Aorta (tissue), 5 donors: ENCODE measurements at places on chromosomes 3 and 15. TPM values are rescaled to one million over a fixed set of nuclear protein-coding genes. Genes with fewer than 3 reads are reported as not detected.
A peak's percentile ranks its signal among the peaks of the same experiment; 100 is the strongest.

GOLGA6A gene
- total RNA-seq: not detected

ETV5 gene
- total RNA-seq: 25.5 TPM

CACNA1D gene
- total RNA-seq: 0.78 TPM

ERICH6 gene
- 0.18 TPM for total RNA-seq

GRCh38 chr3:135752851-135753250, 212.7 kb upstream of the PPP2R3A start:
- DNase-seq: no peak
- no peak overlapping the region for H3K27ac ChIP-seq
- H3K4me1 ChIP-seq: no peaks in the 10 kb centered on the region
- no peaks in the 10 kb centered on the region for H3K36me3 ChIP-seq
- no peaks in the 10 kb centered on the region for H3K27me3 ChIP-seq
- H3K4me3 ChIP-seq: no peak overlapping the region

DNA sequence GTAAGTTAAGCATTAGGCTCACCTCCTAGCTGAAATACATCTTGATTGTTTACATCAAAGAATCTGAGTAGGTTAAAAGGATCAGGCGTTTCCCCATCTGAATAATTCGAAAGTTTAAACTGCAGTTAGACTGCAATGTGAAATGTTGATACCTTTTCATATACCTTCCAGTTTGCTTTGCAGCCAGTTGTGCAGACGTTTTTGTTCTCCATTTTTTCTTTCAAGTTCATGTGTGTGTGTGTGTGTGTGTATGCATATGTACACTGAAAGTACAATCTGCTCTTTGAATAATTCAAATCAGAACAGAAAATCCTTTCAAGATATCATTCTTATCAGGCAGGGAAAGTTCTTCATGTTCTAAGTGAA, 2.9 kb downstream of the ITPR1 start:
- DNase-seq: no peak
- H3K27ac ChIP-seq: no peak overlapping the region
- H3K27me3 ChIP-seq: no peaks in the 10 kb centered on the region
- H3K36me3 ChIP-seq: no peaks in the 10 kb centered on the region

GRCh38 chr3:145015253-145015652, 1043.6 kb downstream of the DIPK2A start:
- H3K36me3 ChIP-seq: no peaks in the 10 kb centered on the region
- DNase-seq: no peak
- H3K27me3 ChIP-seq: no peaks in the 10 kb centered on the region
- no peak overlapping the region for H3K27ac ChIP-seq
- H3K4me1 ChIP-seq: no peaks in the 10 kb centered on the region

DNA sequence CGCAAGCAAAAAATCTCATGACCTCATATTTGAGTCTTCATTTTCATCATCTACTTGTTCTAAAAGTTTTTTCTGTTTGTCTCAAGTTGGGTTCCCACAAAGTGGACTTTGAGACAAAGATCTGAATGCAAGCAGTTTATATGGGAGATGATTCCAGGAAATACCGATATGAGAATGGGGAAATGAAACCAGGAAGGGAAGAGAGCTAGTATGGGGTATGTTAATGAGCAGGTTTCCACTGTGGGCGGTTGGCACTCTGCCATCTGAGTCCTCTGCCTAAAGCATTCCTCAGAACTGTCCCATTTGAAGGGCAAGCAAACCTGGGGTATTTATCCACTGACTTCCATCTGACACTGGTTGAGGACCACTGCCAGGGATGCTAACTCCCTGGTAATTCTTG, 8.8 kb downstream of the ADPRH start:
- no peaks in the 10 kb centered on the region for H3K27me3 ChIP-seq
- no peaks in the 10 kb centered on the region for H3K4me1 ChIP-seq
- H3K36me3 ChIP-seq: no peaks in the 10 kb centered on the region
- peak; percentile 83 for DNase-seq
- H3K27ac ChIP-seq: no peak overlapping the region
- H3K4me3 ChIP-seq: no peak overlapping the region

- no peaks in the 10 kb centered on the region for H3K27me3 ChIP-seq
- H3K4me3 ChIP-seq: no peak overlapping the region
- no peak overlapping the region for H3K27ac ChIP-seq
- DNase-seq: no peak
Measured at GRCh38 chr3:65762235-65762580, 276.5 kb downstream of the MAGI1 start.

DNA sequence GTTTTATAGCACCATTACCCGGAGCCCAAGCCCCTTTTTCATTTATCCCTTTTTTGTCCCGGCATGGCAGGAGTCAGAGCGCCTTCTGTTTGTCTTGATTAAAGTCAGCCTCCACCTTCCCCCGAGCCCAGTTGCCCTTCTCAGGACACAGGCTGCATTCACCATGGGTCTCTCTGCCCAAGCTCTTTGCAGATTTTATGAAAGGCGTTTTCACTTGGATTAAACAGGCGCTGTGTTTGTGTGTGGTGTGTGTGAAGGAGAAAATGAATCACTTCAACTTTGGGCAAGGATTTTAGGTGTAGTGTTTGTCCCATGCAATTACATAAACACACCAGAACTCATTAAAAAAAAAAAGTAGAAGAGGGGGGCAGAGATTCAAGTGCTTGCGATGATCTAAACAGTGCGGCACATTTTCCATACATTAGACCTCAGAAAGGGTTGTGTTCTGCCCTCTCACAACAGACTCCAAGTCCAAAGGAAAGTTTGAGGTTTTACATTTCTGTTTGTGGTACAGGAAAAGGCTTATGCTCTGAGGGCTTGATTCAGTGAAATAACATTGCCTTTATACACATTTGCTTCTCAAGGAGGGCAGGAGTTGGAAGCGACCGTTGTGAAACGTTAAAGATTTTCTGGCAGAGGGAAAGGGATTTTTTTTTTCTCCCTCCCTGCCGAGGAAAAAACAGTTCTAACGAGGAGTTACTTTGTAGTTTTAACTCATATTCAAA, 14.5 kb upstream of the IL16 start:
- no peaks in the 10 kb centered on the region for H3K27me3 ChIP-seq
- no peak overlapping the region for H3K4me3 ChIP-seq
- H3K27ac ChIP-seq: no peak overlapping the region
- no peaks in the 10 kb centered on the region for H3K36me3 ChIP-seq
- no peak for DNase-seq
- no peaks in the 10 kb centered on the region for H3K4me1 ChIP-seq

GRCh38 chr3:40780291-40780924, 255.6 kb downstream of the ZNF621 start:
- DNase-seq: peak; percentile 92
- H3K4me1 ChIP-seq: no peaks in the 10 kb centered on the region
- no peaks in the 10 kb centered on the region for H3K27me3 ChIP-seq
- no peaks in the 10 kb centered on the region for H3K36me3 ChIP-seq

DNA sequence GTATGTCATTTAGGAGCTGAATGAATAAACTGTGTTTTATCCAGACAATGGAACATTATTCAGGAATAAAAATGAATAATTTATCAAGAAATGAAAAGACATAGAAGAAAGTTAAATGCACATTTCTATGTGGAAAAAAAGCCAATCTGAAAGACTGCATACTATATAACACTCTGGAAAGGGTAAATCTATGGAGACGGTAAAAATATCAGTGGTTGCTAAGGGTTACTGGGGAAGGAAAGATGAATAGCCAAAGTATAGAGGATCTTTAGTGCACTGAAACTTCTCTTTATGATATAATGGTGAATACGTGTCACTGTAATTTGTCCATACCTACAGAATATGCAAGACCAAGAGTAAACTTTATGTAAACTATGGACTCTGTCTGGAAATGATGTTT, 46.0 kb upstream of the PEX5L start:
- H3K4me3 ChIP-seq: no peak overlapping the region
- H3K36me3 ChIP-seq: no peaks in the 10 kb centered on the region
- H3K27me3 ChIP-seq: no peaks in the 10 kb centered on the region
- no peak for DNase-seq
- no peak overlapping the region for H3K27ac ChIP-seq
- H3K4me1 ChIP-seq: no peaks in the 10 kb centered on the region

DNA sequence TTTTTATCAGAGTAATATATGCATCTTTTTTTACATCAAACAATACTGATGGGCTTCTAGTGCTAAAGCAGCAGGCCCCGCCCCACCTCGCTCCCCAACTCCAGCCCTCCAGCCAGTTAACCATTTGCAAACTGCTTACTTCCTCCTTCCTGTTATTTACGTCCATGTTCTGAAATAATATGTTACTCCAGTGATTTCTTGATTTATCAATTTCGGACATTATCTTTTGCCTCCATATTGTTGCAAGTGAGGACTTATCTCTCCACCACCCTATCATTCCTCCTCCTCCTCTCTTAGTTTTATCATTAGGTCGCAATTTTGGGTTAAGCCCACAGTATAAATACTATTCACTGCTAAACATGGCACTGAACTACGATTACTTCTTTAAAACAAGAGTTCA, 39.5 kb downstream of the ZNF710 start:
- H3K27ac ChIP-seq: no peak overlapping the region
- no peak for DNase-seq
- H3K27me3 ChIP-seq: no peaks in the 10 kb centered on the region
- H3K36me3 ChIP-seq: no peaks in the 10 kb centered on the region
- H3K4me1 ChIP-seq: no peaks in the 10 kb centered on the region

DNA sequence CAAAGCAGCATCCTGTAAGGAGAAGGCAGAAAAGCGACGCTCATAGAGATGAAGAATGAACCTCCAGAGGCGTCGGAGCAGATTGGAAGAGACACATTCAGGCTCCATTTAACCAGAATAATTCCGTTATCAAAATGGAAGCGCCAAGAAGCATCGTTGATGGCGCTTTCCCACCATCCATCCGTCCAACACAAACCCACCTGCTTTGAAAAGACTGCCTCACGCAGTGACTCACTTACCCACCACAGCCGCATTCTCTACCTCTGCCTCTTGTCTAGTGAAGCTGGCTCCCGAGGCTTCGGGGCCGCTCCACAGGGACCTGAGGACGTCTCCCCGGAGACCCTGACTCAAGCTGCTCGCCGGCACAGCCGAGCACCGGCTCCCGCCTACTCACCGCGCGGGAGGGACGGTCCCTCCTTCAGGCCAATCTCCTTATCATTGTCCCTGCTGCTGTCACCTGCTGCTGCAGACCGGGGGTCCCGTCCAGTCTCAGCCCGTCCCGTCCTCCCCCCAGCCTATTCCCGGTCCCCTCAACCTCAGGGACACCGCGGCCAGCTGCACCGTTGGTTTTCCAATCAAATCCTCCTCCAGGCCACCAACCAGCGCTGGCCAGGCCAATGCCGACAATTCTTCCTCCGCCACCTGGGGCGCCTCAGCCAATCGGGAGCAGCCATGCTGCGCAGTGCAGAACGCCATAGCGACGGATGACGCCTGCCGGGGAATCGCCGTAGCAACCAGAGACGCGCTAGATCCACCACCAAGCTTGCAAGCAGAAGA, at the start of gene NEK10:
NEK10 (minus strand) TSS at position 553 of the 777 bp plus-strand sequence. CDS start 16,501 bp downstream, outside the sequence.
- no peaks in the 10 kb centered on the region for H3K4me1 ChIP-seq
- peak within 1 kb of the TSS; percentile 2 for H3K4me3 ChIP-seq
- H3K27me3 ChIP-seq: no peaks in the 10 kb centered on the region
- no peak within 1 kb of the TSS for H3K27ac ChIP-seq

- H3K4me3 ChIP-seq: no peak overlapping the region
- no peak overlapping the region for H3K27ac ChIP-seq
- H3K36me3 ChIP-seq: peaks cover 3% of the 10 kb centered on the region
- DNase-seq: no peak
- no peaks in the 10 kb centered on the region for H3K27me3 ChIP-seq
Measured at GRCh38 chr3:44954304-44954703, 21.7 kb downstream of the ZDHHC3 start.

GRCh38 chr3:10374311-10374710, 53.4 kb upstream of the SEC13 start:
- no peaks in the 10 kb centered on the region for H3K27me3 ChIP-seq
- no peak for DNase-seq
- H3K4me1 ChIP-seq: no peaks in the 10 kb centered on the region
